ENCODE measurements at places on chromosomes 4 and X.

GRCh38 chrX:134459683-134460004 lies 321 bp upstream of the HPRT1 start:
- DNase-seq = no peak

GRCh38 chr4:183903021-183903760 lies 1.9 kb upstream of the STOX2 start:
- DNase-seq = no peak

DNA sequence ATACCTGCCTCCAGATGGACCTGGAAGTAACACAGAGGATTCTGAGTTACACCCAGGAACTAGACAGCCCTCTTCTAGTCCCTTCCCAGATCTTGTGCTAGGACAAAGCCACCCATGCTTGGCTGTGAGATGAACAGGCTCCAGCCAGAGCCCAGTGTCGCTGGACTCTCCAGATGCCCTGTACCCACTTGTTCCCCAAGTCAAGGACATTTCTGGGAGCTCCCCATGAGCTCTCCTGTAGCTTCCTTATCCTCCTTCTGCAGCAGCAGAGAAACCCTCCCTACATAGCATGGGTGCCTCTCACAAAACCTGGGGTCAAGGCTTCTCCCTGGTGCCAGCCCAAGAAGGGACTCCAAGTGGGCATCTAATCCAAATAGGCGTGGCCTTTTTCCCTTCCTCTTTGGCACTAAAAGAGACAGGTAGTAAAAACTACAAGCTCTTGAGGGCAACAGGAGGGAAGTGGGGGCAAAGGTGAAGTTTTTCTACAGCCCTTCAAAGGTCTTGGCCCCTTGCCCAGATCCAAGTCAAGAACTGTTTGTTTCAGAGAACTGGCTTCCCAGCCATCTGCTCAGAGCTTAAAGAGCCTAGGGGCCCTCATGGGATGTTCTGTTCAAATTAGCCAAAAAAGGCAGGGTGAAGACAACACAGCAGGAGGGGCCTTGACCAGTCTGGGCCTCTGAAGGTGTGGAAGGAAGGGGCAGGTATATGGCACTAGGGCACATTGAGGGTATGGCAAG lies 8.5 kb upstream of the ERCC6L start:
- peak; percentile 69 for DNase-seq

DNA sequence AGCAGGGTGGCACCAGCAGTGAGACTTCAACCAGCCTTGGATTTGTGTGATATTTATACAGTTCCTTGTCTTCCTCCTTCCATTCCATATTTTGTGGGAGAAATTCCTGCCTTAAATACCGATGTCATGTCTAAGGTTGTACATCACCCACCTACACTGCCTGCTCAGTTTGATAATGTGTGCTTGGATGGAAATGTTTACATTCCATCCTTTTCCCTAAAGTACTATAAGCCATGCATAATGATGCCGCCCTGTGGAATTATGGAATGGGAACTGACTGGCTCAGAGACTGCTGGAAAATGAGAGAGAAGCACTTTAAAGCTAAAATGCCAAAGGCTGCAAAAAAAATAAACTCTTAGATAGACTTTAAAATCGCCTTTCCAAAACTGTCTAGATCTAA lies 11.3 kb upstream of the GLUD2 start:
- no peak for DNase-seq

- DNase-seq = peak; percentile 2
Observed at GRCh38 chrX:56600141-56600540, 36.7 kb downstream of the UBQLN2 start.

GRCh38 chrX:115591856-115592842 lies 31.2 kb downstream of the PLS3 start:
- DNase-seq = peak; percentile 46
